Substantia nigra (tissue), 51 donors: ENCODE measurements at places on chromosomes 5 and 9.

DNA sequence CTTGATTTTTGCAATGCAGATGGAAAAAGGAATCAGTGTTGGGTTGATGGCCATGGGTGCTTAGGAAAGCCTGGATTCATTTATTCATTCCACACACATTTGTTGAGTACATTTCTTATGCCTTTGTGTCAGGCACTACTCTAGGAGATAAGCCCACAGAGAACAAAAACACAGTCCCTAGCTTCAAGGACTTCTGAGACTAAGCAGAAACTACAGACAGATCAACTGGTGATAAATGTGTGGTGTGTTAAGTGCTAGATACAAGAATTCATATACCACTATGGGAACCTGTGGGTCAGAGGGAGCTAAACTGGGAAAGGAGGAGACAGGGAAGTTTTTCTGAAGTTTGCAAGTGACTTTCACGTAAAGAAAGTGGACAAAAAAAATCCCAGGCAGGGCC lies 119.9 kb downstream of the CEMIP2 start:
- no peak for DNase-seq

DNA sequence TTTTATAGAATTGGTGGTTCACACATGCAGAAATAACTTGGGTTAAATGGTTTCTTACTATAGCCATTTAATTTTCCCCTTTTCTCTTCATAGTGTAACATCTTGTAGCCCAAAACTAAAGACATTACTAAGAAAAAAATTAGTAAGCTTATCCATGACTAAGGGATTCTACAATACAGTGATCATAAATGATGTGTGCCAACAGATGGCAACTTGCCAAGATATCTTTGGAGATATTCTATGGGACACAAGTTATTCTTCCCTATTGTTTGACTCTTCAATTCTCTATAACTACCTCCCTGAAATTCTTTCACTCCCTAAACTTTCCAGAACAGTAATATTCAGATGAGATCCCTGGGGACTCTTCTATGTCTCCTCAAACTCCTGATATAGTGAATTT lies 580.6 kb downstream of the PTPRD start:
- no peak for DNase-seq

DNA sequence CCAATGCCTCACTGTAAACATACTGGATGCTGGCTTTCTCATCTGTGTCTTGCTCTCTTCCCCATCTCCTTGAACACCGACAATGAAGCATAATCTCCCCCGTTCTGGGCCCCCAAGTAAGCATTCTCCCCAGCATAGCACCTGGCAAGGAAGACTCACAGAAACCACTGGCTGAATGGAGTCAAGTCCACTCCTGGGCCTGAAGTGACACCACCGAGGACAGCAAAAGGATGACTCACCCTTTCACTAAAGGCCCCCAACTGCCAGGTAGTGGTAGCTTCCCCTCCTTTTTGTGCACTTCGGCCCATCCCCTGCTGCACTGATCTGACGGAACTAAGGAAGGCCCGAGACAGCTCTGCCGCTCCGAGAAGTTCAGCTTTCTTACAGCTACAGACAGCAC lies 9.4 kb downstream of the VDAC1 start:
- no peak for DNase-seq

- no peak for DNase-seq
These were observed 181.7 kb upstream of the S1PR3 start for GRCh38 chr9:88809355-88810161.

- no peak for DNase-seq
These were observed 48.9 kb upstream of the S1PR3 start for GRCh38 chr9:88942411-88942810.

DNA sequence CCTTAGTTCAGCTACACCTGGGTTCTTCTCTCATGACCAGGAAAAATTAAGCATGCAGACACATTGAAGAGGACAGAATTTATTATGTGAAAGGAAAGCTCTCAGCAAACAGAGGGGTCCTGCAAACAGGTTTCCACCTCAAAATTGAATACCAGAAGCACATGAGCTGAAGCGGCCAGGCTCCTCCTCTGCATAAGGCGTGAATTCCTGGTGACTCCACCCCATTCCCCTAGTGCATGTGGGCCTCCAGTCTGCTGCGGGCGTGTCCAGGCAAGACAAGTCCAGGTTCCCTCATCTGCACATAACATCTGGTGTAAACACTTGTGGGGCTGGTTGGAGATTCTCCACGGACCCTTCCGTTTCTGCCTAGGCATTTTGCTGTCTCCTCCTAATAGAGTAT lies 1156.4 kb downstream of the FOXD4L5 start:
- DNase-seq = no peak

GRCh38 chr5:10307206-10308148 lies at the start of gene CMBL:
Gene CMBL (minus strand): TSS chr5:10307902. CDS start chr5:10290762, 17,140 bp downstream.
- DNase-seq = no peak

GRCh38 chr5:92927291-92927778 lies 653.7 kb downstream of the NR2F1-AS1 start:
- no peak for DNase-seq

- DNase-seq = no peak
These were observed 327.8 kb downstream of the ADGRV1 start for GRCh38 chr5:90886381-90886780.

- DNase-seq = no peak
These were observed 204.8 kb downstream of the C9orf50 start for GRCh38 chr9:129415942-129416651.

DNA sequence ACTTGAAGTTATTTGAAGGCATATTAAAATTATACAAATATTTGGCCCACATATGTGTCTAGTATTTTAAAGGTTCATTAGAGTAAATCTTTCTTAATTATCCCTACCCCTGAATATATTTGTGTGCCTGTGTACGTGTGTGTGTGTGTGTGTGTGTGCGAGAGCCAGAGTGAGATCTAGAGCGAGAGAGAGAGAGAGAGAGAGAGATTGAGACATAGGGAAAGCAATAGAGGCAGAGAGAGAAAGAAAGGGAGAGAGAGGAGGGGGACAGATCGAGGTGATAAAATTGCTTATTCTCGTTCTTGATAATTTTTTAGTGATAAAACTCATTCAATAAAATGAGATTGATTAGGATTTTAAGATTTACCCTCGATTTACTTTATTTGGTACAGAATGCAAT lies 47.4 kb downstream of the ADAMTS19 start:
- DNase-seq = no peak

- DNase-seq = no peak
These were observed 41.6 kb downstream of the CDK5RAP2 start for GRCh38 chr9:120538339-120538738.

- no peak for DNase-seq
These were observed 408.8 kb upstream of the ACTBL2 start for GRCh38 chr5:57891443-57891842.

DNA sequence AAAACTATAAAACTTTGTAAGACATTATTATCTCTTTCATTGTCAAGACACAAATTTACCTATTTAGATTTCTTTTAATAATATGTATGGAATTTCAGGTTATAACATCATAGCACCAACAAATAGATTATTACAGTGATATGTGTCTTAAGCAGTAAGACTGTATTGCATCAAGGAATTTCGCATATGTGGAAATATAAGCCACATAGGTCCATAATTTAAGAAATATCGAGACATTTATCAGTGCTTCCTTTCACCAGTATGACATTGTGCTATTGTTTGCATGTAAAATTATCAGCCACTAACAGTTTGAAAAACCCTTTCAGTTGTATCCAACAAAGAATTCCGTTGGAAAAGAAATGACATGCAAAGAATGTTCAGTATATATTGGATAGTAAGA lies 186.7 kb upstream of the RASA1 start:
- no peak for DNase-seq

- DNase-seq = no peak
These were observed 77.1 kb upstream of the SUSD1 start for GRCh38 chr9:112252194-112252593.

DNA sequence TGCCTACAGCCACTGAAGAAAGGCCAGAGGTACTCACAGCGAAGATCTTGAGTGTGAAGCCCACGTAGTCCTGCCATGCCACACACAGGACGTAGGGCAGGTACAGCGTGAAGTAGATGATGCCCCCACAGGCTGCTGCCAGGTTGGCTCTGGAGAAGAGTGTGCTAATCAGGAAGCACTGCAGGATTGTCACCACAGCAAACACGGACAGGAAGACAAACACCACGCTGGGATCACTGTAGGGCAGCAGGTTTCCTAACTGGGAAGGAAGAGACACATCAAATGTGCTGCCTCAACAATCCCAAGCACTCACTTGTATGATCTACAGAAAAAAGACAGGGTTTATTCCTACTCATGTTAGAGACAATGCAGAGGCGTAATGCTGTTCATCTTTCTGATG lies 63.0 kb downstream of the NIPSNAP3B start:
- no peak for DNase-seq

DNA sequence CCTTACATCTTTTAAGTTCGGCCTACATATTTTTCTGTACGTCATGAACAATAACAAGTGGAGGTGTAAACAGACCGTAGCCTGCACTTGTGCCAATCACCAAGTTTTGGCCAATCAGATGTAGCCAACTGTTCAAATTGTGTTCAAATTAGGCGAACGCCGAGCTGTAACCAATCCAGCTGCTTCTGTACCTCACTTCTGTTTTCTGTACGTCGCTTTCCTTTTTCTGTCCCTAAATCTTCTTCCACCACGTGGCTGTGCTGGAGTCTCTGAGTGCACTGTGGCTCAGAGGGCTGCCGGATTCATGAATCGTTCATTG lies 26.4 kb downstream of the TRIM14 start:
- no peak for DNase-seq

DNA sequence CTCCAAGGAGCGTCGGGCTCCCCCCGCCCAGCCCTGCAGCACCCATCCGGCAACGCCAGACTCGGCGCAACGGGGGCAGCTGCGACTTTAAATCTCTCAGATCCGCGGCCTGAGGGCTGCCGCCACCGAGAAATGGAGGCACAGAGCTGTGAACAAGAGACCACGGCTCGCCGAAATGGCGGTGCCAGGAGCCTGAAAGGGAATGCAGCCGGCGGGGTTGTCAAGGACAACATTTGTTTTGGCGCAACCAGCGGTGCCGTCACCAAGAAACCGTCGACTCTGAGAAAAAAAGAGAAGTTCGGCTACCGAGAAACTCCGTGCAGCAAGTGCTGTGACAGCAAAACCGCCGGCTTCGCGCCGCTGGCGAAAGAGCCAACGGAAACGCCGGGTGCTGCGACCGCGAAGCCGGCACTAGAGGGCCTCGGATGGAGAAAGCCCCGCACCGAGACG lies 2.1 kb upstream of the ANXA2R start:
- peak; percentile 67 for DNase-seq

DNA sequence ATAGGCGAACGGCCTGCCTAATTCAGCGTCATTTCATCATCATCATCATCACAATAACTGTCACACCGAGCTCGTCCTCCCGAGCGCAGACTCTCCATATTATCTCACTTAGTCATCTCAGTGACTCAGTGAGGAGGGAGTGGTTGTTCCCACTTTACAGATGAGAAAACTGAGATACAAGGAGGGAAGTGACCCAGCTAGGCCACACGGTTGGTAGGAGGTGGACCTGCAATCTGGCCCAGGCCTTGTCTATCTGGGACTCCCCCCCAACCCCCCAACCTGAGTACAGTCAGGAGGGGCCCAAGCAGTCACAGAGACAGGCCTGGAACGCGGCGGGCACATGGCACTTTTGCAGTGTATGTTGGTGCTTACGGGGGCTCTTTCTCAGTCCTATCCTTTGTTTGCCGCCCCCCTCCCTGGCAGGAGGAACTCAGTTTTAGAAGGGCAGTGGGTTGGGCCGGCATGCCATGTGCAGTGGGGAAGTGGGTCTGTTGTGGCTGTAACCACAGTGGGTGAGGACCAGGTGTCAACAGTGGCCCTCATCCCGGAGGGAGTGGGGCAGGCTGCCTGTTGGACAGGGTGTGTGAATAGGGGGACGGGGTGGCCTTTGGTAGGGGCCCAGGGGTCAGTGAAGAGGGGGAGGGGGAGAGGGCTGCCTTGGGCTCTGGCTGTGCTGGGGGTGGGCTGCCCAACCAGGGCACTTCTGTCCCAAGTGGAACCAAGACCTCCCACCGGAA lies 1.7 kb upstream of the RXRA start:
- DNase-seq = no peak

DNA sequence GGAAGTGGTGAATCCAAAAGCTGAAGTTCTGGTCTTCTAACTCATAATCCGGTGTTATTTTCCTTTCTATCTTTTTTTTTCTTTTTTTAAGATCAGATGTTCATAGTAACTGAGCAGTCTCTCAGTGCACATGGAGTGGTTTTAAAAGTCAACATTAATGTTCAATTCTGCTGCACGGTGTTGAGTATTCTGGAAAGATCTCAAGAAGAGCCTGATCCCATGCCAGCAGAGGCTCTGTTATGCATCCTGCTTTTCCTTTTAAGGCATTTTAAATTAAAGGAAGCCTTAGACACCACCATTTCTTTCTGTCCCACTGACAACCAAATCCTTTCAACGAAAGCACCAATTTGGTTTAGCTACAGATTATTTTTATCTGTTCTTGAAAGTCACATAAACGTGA lies 33.4 kb downstream of the SEMA5A start:
- no peak for DNase-seq

GRCh38 chr9:137306850-137307254 lies 4.8 kb upstream of the NRARP start:
- DNase-seq = no peak

GRCh38 chr5:66454186-66455078 lies 141.8 kb upstream of the MAST4 start:
- no peak for DNase-seq

GRCh38 chr5:132321109-132321721 lies 27.0 kb downstream of the SLC22A4 start:
- DNase-seq = no peak

- DNase-seq = no peak
These were observed 30.6 kb downstream of the SH3GL2 start for GRCh38 chr9:17609312-17610005.

DNA sequence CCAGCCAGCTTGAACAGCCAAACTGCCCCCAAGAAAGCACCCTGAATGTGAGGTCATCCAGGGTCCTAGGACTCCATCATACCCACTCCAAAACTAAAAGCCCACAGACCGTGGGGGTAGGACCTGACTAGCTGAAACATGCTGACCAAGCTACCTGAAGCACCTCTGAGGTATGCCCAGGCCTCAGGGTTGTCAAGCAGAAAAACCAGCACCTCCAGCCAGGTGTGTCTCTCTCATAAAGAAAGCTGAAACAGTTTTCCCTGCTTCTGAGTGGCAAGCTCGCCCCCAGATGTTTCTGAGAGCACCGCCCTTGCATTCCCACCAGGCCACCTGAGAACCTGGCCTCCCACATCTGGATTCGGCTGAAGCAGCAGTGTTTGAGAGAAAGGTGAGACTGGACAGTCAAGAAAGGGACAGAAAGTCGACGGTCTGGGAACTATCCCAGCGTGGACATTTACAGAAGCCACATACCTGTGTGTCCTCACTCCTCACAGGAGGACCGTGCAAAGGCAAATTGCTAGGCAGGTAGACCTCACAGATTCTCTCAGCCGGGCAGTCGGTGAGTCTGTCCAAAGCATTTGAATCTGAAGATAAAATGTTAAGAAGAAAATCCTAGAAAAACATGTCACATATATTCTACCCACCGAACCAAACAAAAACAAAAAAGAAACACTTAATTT lies 155.6 kb upstream of the RASEF start:
- no peak for DNase-seq

DNA sequence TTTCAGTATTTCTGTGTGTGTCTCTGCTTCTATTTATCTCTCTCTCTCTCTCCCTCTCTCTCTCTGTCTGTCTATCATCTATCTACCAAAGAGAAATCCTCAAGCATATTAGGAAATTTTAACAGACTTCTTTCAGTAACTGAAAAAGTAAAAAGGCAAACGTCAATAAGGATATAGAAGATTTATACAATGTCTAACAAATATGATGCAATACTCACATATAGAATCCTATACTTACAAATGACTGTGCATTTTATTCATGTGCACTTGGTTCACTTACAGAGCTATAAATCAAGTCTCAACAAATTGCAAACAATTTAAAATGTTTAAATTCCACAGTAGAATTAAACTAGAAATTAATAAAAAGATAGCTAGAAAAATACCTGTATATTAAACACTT lies 289.0 kb downstream of the PSAT1 start:
- DNase-seq = no peak
